ENCODE measurements at places on chromosomes 16 and 17. TPM values are rescaled to one million over a fixed set of nuclear protein-coding genes. Genes with fewer than 3 reads are reported as not detected.

The ATAD5 gene
- 9.3 TPM for total RNA-seq

- DNase-seq: no peak
- H3K27ac ChIP-seq: no peak overlapping the region
- H3K36me3 ChIP-seq: no peaks in the 10 kb centered on the region
- no peaks in the 10 kb centered on the region for H3K4me1 ChIP-seq
- no peaks in the 10 kb centered on the region for H3K27me3 ChIP-seq
Observed at GRCh38 chr17:22374741-22375140, 682.4 kb downstream of the KCNJ18 start.

- no peaks in the 10 kb centered on the region for H3K27me3 ChIP-seq
- DNase-seq: no peak
- H3K4me1 ChIP-seq: peaks cover 32% of the 10 kb centered on the region
Observed at GRCh38 chr17:41967141-41967920, 736 bp downstream of the CNP start.

DNA sequence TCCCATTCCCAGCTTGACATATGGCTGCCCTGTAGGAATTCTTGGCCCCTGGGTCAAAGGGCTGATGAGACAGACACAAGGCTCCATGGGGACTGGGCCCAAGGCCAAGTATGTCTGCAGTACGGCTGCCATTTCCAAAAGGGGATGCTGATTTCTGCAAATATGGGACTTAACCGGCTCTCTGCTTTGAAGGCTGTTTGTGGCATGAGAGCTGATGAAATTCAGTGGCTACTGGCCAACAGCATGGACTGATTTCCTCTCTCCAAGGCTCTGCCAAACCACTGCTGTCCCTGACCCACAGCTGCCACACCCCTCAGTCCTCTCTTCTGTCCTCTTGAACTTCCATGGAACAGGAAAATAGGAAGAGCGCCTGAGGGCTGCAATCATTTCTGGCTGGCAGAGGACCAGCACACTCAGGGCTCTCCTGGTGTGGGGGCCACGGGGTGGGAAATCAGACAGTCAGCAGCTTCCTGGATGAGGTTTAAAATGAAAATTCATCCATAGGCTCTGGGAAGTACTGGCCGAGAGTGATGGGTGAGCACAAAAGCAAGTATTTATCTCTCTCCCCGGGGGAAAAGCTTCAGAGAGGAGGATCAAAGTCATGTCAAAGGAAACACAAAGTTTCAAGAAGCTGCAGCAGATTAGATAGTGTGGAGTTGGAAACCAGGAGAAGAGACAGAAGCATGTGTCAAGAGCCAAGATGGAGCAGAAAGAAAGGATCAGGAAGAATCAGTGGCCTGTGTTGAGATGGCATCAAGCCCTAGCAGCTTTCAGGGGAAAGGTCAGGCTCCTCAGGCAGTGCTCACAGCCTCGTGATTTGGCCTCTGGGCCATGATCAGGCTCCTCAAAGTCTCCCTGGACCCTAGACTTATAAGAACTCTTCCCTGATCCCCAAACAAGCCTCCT lies 64.1 kb upstream of the SREBF1 start:
- H3K36me3 ChIP-seq: peaks cover 10% of the 10 kb centered on the region
- no peak overlapping the region for H3K4me3 ChIP-seq
- DNase-seq: no peak
- no peaks in the 10 kb centered on the region for H3K27me3 ChIP-seq
- peaks cover 3% of the 10 kb centered on the region for H3K4me1 ChIP-seq

GRCh38 chr16:81686391-81687130 lies 92.5 kb upstream of the PLCG2 start:
- H3K4me1 ChIP-seq: peaks cover 10% of the 10 kb centered on the region
- H3K27ac ChIP-seq: peak overlapping the region; percentile 67
- no peaks in the 10 kb centered on the region for H3K27me3 ChIP-seq
- H3K36me3 ChIP-seq: peaks cover 11% of the 10 kb centered on the region

The HCRT gene
- 0.19 TPM for total RNA-seq

The TMED6 gene
- 0.14 TPM for total RNA-seq

GRCh38 chr17:3826191-3826590 lies 19.9 kb downstream of the NCBP3 start:
- peaks cover 54% of the 10 kb centered on the region for H3K36me3 ChIP-seq
- H3K4me1 ChIP-seq: peaks cover 13% of the 10 kb centered on the region
- H3K27me3 ChIP-seq: no peaks in the 10 kb centered on the region

The TMC5 gene
- under 0.01 TPM for total RNA-seq

The OR1F1 gene
- total RNA-seq: not detected

- H3K4me1 ChIP-seq: peaks cover 81% of the 10 kb centered on the region
- peak overlapping the region; percentile 59 for H3K4me3 ChIP-seq
- H3K36me3 ChIP-seq: peaks cover 8% of the 10 kb centered on the region
- DNase-seq: no peak
- peak overlapping the region; percentile 82 for H3K27ac ChIP-seq
Observed at GRCh38 chr16:68236826-68237242, 907 bp upstream of the ESRP2 start.

The IL21R gene
- total RNA-seq: 10.7 TPM

DNA sequence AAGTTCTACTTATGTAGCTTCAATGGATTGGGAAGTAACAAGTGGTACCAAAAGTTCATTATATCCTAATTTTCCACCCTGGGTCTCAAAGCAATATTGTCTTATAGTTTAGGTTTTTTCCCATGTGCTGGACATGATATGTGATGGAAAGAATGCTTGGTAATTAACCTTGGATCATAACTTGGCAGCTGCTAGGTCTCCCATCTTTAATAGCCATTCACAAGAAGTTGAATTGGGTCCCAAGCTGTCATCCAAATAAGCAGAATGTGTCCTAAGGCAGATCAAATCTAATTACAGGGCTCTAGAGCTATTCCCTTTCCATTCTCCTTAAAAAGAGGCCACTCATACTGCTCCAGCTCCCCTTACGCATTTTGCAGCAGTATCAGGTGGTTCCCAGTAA lies 44.7 kb upstream of the KCNJ16 start:
- H3K27ac ChIP-seq: no peak overlapping the region
- H3K4me3 ChIP-seq: no peak overlapping the region

The ETV4 gene
- 0.38 TPM for total RNA-seq

GRCh38 chr17:78958641-78959127 lies 21.0 kb downstream of the LGALS3BP start:
- peaks cover 7% of the 10 kb centered on the region for H3K27me3 ChIP-seq
- H3K27ac ChIP-seq: no peak overlapping the region
- no peak overlapping the region for H3K4me3 ChIP-seq
- no peaks in the 10 kb centered on the region for H3K36me3 ChIP-seq
- no peak for DNase-seq

DNA sequence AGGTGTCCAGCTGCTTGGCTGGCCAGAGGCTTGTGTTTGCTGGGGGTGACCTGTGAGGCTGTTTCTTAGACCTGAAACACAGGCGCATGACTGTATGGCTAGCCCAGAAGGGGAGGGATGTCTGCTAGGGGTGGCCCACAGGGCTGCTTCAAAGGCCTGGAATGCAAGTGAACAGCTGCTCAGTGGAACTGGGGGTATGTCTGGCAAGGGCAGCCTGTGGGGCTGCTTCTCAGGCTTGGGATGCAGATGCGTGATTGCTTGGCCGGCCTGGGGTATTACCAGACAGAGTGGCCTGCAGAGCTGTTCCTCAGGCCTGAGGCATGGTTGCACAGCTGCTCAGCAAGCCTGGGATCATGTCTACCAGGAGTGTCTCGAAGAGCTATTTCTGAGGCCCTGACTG lies 20.5 kb downstream of the TANC2 start:
- no peak overlapping the region for H3K4me3 ChIP-seq
- H3K27ac ChIP-seq: no peak overlapping the region

The TSR3 gene
- total RNA-seq: 38.7 TPM

The WNT3 gene
- total RNA-seq: 0.42 TPM

DNA sequence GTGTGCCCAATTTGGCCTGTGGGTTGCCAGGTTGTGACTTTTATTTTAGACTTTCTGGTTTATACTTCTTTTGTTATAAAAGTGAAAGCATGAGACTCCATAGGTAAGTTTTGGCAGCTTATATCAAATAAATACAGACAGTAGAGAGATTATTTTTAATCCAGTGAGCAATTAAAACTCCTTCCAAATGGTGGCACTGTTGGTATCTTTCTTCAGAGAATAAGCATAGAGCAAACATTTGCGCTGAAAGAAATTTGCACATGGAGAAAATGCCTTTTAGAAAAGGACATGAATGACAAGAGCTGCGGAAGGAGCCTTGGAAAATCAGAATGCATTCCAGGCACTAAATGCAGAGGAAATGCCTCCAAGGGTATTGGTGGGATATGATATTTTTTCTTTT lies 46.1 kb upstream of the DNAJA2 start:
- no peaks in the 10 kb centered on the region for H3K36me3 ChIP-seq
- DNase-seq: no peak
- H3K27me3 ChIP-seq: no peaks in the 10 kb centered on the region
- H3K4me3 ChIP-seq: no peak overlapping the region
- H3K27ac ChIP-seq: no peak overlapping the region
- no peaks in the 10 kb centered on the region for H3K4me1 ChIP-seq

DNA sequence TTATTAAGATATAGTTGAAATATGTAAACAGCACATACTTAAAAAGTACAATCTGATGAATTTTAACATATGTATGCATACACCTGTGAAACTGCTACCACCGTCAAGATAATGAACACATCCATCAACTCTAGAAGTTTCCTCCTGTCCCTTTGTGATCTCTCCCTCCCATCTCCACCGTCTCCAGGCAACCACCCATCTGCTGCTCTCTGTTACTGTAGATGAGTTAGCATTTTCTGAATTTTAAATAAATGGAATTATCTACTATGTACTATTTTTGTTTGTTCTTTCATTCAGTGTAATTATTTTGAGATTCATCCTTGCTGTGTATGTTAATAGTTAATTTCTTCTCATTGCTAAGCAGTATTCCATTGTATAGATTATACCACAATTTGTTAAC lies 40.2 kb upstream of the SMPD3 start:
- H3K4me1 ChIP-seq: peaks cover 43% of the 10 kb centered on the region
- no peak for DNase-seq
- H3K4me3 ChIP-seq: no peak overlapping the region
- no peaks in the 10 kb centered on the region for H3K27me3 ChIP-seq
